ENCODE measurements at places on chromosomes 6 and 20.

- DNase-seq, result no peak
Observed at GRCh38 chr6:45538641-45539547, 161.2 kb upstream of the SUPT3H start.

GRCh38 chr6:166572370-166573261 lies 13.9 kb downstream of the RAMACL start:
- no peak for DNase-seq

GRCh38 chr20:50083034-50083433 lies 29.9 kb downstream of the UBE2V1 start:
- DNase-seq, result no peak

DNA sequence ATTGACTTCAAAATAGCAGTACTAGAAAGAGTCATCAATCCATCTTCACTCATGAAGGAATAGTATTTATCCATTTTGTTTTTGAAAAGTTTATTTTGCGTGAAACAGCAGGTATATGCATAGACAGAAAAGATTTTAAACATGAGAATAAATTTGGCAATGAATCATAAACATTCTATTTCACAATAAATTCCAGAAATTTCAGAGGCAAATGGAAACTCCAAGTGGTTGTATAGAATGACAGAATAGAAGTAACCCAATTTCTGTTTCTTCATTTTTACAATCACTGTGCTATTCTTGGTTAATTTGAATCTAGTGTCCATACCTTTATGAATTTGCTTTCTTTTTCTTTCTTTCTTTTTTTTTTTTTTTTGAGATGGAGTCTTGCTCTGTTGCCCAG lies 173.0 kb upstream of the ECI2 start:
- no peak for DNase-seq

GRCh38 chr6:107894809-107895396 lies 63.1 kb downstream of the SEC63 start:
- no peak for DNase-seq

GRCh38 chr20:50058662-50059402 lies 54.1 kb downstream of the UBE2V1 start:
- no peak for DNase-seq

DNA sequence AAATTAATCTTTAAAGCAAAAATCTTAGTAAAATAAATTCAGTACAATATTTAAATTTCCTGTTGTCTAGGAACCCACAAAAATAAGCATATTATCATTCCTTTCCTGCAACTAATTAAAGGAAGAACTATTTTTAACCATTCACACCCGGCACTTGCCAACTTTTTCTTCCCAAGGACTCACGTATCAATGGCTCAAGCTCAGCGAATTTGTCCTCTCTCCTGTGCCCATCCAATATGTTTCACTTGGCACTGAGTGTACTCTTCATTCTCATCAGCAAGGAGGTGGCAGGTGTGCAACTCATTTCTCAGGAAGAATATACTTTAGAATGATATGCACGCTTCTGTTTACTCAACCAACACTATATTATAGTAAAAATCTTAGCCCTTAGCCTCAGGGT lies 419.4 kb downstream of the C6orf118 start:
- DNase-seq, result no peak

GRCh38 chr20:11271920-11272594 lies 598.3 kb upstream of the JAG1 start:
- no peak for DNase-seq

- DNase-seq, result no peak
Observed at GRCh38 chr6:168138436-168138835, 59.4 kb upstream of the FRMD1 start.

DNA sequence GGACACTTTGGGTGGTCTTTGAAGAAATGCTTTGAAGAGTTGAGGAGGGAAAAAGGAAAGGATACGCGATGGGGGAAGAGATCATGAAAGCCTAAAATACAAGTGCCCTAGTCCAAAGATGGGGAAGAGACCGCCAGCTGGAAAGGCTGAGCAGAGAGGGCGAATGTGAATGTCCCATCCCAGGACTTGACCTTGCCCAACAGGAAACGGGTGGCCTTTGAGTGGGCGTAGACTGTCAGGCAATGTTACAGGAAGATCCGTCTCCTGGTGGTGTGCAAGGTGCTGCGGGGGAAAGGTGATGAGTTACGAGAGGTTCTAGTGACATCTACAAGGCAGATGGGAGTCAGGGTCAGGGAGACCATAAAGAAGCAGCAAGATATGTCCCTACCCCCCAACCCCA lies 55.0 kb upstream of the TBXT start:
- no peak for DNase-seq

DNA sequence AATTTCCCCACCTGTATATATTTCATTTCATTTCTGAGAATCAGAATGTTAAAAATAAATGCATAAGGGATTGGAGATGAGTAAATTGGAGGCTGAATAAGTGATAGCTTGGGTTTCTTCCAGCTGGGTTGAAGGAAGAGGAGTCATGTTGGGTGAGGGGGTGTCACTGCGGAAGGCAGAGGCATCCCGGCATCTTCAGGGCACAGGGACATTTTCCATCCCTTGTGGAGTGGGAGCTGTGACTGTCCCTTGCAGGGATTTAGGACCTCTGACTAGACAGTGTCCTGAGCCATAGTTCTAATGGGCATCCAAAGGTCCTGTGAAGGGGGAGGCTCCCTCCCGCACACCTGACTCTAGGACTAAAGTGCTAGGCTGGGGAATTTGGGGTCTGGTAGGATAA lies 2.1 kb downstream of the MCHR2 start:
- no peak for DNase-seq

- peak; percentile 92 for DNase-seq
Observed at GRCh38 chr6:138814179-138814834, 18.4 kb downstream of the ECT2L start.

GRCh38 chr6:109478841-109479624 lies 4.0 kb downstream of the ZBTB24 start:
- no peak for DNase-seq

GRCh38 chr20:14299831-14300230 lies 37.6 kb downstream of the FLRT3 start:
- no peak for DNase-seq

DNA sequence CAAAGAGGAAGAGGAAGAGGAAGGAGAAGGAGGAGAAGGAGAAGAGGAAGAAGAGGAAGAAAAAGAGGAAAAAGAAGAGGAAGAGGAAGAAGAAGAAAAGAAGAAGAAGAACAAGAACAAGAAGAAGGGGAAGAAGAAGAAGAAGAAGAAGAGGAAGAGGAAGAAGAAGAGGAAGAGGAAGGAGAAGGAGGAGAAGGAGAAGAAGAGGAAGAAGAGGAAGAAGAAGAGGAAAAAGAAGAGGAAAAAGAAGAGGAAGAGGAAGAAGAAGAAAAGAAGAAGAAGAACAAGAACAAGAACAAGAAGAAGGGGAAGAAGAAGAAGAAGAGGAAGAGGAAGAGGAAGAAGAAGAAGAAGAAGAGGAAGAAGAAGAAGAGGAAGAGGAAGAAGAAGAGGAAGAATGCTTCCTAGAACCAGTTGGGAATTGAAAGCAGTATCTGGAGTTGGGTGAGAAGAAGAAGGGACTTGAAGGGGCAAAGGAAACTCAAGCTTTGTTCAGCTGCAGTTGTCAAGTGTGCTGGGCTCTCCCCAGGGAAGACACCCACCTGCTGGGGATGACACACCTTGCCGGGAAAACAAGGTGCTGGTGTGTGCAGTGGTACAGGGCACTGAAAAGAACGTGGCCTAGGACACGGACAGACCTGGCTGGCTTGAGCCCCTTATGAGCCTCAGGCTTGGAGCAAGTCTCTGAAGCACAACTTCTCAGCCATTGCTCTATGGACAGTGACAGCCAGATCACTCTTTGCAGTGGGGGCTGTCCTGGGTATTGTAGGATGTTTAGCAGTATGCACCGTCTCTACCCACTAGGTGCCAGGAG lies 30.1 kb upstream of the ARFGEF2 start:
- DNase-seq, result no peak

GRCh38 chr6:167906899-167907298 lies 80.2 kb downstream of the AFDN start:
- peak; percentile 3 for DNase-seq

- no peak for DNase-seq
Observed at GRCh38 chr6:151999194-151999593, 191.7 kb downstream of the ESR1 start.

DNA sequence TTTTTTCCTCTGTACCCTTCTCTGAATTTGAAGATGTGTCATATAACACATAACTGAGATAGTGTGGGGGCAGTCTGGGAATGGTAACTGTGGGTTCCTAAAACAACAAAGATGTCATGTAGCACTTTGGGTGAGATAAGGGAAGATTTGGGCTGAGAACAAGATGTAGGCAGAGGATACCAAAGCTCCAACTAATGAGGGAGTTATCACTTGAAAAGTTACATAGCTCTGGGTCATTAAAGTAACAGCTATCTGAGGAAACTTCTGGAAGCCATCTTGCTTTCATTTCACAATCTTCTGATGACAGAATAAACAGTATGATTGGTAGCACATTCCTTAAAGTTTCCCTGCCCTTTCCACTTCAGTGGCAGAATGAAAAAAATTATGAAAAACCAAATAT lies 255.4 kb downstream of the TBX18 start:
- DNase-seq, result no peak

- DNase-seq, result no peak
Observed at GRCh38 chr6:88843040-88843439, 120.4 kb downstream of the RNGTT start.

GRCh38 chr6:113442040-113442439 lies 415.1 kb upstream of the MARCKS start:
- peak; percentile 60 for DNase-seq

GRCh38 chr6:139583420-139583819 lies 209.0 kb upstream of the CITED2 start:
- no peak for DNase-seq

GRCh38 chr6:45386501-45386900 lies 8.8 kb upstream of the SUPT3H start:
- no peak for DNase-seq

- no peak for DNase-seq
Observed at GRCh38 chr6:22413681-22414311, 117.0 kb upstream of the PRL start.

DNA sequence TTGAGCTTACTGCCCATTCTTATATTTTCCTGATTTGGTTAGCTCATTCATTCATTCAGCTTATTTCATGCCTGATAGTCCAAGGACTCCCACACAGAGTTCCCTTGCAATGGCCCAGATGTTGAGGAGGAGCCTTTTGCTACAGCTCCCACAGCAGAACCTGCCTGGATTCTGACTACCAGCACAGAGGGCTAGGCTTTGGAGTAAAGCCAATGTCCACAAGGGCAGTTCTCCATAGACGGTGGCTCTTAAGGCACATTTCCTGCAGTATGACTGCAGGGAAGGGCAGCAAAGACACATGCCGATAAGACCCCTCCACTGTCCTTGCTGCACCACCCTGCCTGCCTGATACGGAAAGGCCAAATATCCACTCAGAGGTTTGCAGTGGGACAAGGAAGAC lies 112.3 kb upstream of the SYNDIG1 start:
- DNase-seq, result no peak

DNA sequence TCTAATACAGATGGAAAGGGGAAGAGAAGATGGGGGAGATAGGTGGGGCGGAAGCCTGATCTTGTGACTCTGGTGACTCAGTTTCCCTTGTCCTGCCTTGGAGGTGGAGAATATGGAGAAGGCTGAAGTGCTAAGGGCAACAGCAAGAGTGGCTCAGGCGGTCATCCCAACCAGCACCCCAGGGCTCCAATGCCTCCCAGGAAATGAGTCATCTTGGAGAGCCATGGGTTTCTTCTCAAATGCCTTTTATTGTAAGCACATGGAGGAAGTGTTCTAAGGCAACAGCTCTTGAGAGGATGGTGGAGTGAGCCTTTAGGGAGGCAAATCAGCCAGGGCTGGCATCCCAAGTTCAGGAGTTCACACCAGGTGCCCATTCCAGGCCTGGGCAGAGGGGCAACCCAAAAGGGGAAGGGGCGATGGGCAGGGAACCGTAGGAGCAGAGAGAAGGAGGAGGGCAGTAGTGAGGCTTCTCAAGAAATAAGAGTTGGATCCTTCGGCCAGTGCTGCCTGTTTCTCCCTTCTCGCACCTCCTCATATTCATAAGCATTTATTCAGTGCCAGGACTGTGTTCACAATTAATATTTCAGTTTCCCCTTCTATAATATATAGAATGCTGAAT lies 13.2 kb upstream of the AHCY start:
- no peak for DNase-seq
